ENCODE measurements at places on chromosomes 5 and 9.

- no peak for DNase-seq
Observed at GRCh38 chr9:101307524-101308213, 77.1 kb downstream of the BAAT start.

- DNase-seq = peak; percentile 69
Observed at GRCh38 chr5:90473396-90474234, 956 bp downstream of the MBLAC2 start.

DNA sequence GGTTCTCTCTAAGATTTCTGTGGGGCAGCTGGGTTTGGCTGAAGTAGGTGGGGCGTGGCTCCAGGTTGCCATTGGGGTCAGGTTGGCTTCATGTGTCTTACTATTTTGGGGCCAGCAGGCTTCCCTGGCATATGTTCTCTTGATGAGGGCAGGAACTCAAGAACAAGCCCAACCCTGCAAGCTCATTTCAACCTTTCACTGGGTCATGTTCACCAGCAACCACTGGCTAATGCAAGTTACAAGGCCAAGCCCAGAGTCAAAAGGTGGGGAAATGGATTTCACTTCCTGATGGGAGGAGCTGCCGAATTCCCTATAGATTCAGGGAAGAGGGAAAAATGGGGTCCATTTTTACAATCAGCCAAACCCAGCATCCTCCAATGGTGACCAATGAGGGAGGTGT, 34.0 kb upstream of the HAND1 start:
- no peak for DNase-seq

- no peak for DNase-seq
Observed at GRCh38 chr9:77616191-77616590, 31.9 kb downstream of the GNA14 start.

DNA sequence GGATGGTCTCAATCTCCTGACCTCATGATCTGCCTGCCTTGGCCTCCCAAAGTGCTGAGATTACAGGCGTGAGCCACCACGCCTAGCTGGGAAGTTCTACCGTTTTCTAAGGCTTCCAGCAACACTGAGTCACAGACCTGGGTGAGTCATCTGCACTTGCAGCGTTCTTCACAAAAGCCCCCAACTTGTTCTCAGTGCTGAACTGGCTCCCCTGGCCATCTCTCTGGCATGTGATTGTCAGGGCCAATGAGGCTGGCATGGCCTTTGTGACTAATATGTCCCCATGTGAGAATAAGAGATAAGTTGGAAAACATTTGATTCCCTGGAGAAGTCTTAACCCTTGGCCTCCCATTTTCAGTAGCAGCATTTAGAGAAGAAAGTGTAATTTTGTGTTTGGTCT, 124.4 kb downstream of the WDR41 start:
- DNase-seq = no peak

Measured in eye (tissue), 1 donor.